Myocyte (in vitro differentiated cells): ENCODE measurements at places on chromosomes 7 and 10. TPM values are rescaled to one million over a fixed set of nuclear protein-coding genes. Genes with fewer than 3 reads are reported as not detected.

Gene RBM20
- total RNA-seq = 2.6 and 3.0 TPM in 2 replicates

GRCh38 chr7:52120912-52121311, 804.3 kb upstream of the COBL start:
- no peak for DNase-seq

- DNase-seq = no peak
Observed at GRCh38 chr7:26337232-26337865, 45.7 kb downstream of the SNX10 start.

GRCh38 chr10:121683366-121683765, 85.1 kb upstream of the FGFR2 start:
- no peak for DNase-seq

GRCh38 chr7:73828107-73828803, 2.5 kb upstream of the CLDN4 start:
- DNase-seq = peak; percentile 39

DNA sequence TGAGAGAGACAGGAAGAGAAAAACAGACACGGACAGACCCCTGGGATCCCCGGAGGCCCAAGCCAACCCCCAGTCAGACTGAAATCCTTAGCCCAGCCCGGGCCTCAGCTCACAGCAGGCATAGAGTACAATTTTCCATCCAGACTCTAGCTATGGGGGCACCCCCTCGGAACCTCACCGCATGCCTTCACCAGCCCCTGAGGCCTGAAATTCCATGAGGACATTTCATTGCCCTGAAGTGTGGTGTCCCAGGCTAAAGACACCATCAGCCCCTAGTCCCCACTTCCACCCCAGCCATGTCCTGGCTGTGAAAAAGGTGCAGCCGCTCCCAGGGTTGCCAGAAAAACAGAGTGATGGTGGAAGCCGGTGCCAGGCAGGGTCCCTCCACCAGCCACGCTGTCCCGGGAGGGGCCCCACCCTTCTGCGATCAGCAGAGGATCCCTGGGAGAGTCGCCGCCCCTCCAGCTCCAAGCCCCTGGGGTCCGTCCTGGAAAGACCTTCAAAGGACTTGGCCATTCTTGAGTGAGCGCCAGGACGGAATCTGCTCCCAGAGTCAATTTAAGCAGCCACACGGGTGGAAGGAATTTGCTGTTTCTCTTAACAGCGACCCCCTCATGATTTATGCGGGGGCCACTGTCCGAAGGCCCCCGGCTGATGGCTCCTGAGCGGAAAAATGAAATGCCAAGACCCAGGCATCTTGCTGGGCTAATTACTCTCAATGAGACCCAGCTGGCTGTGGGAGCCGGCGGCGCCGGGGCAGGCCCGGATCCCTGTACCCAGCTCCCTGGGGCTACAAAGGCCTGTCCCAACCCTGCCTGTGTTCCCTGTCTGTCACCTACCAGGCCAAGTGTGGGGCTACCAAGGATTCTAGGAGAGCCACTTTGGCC, 23.2 kb downstream of the MYL10 start:
- DNase-seq = no peak

DNA sequence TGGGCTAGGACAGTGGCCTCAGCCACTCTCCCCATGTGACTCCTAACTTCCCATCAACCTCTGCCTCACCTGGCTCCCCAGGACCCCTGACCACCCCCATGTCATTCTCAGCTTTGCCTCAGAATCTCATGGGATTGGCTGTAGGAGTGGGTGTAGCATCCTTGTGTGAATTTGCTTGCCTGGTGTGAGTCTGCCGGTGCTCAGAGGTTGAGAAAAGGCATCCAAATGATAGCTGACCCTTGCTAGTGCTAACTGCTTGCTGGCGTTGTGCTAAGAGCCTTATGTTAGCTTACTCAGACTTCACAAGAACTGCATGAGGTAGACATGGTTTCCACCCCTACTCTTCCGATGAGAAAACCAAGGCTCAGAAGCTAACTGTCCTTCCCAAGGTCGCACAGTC, 74.2 kb downstream of the COL13A1 start:
- DNase-seq = no peak

- no peak for DNase-seq
Observed at GRCh38 chr7:27850531-27850930, 110.6 kb downstream of the TAX1BP1 start.

DNA sequence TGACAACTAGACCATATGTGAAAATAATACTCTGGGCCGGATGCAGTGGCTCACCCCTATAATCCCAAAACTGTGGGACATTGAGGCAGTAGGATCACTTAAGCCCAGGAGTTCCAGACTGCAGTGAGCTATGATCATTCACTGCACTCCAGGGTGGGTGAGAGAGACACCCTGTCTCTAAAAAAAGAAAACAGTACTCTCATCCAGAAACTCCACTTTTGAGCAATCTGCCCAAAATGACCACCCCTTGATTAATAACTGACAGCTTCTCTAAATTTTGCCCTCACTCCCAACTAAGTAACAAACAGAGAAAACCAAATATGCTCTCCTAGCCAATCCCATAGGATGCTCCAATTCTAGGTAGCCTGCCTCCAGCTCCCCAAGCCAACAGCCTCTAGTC, 62.5 kb upstream of the AKR1E2 start:
- DNase-seq = no peak

DNA sequence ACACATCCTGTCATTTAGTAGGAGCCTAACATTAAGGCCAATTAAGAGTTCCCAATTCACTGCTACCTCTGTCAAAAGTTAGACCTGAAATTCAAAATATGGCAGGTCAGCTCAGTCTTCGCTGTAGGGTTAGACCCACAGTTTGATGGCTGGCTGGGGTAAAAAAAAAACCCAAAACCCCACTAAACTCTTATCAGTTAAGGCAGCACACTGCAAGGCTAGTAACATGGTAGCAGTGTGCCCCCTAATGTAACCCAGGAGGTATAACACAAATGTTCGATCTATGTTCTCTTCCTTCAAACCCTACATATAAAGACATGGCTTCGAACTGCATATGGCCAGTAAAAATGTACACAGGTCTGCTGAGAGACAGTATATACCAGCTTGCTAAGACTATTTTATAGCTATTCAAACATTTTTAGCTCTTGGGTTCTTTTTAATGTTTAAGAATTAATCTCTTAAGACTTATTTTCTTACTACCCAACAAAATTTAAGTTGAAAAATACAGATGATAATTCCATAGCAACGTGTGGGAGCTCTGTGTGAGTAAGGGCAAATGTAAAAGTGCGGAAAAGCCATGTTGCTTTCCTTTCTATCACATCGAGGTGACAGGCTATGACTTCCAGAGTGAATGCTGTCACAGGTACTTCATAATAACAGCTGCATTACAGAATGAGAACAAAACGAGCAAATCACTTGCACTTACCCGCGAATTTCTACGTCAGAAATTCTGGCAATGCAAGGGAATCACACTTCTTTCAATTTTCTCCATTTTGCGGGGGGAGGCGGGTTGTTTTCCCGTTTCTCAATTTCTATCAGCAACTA, 168.4 kb upstream of the IMMP2L start:
- DNase-seq = peak; percentile 49

Gene ACSM6
- not detected in 2 replicates for total RNA-seq

Gene ADAM22
- 0.10 and 0.27 TPM in 2 replicates for total RNA-seq

Gene MPP7
- 3.6 and 5.6 TPM in 2 replicates for total RNA-seq

- no peak for DNase-seq
Observed at GRCh38 chr7:125966278-125967048, 1036.8 kb upstream of the POT1 start.

DNA sequence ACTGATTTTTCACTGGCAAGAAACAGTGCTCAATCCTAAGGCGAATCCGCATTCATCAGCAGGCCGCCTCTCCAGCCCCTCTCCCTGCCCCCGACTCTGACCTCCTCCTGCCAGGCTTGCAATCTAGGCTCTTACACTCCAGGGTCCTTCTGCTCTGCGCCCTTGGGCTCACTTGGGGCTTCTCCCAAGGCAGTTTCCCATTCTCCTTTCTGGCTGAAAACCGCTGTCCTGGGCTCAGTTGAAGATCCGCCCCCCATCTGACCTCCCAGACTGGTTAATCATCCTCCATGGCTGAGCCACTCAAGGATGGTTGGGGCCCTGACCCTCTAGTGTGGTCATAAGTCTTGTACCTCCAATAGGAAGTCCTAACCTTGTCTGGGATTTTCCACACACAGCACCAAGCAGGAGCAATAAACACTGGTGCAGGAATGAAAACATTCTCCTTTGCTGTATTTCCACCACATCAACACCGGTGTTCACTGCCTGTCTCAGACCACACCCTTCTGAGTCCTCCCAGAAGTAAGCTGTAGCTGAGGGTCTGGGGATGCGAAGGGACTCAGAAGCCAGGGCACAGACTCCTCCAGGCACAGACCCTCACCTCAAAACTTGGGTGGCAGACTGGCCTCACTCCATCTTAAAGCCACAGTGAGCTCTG, 42.4 kb downstream of the TNS3 start:
- no peak for DNase-seq

DNA sequence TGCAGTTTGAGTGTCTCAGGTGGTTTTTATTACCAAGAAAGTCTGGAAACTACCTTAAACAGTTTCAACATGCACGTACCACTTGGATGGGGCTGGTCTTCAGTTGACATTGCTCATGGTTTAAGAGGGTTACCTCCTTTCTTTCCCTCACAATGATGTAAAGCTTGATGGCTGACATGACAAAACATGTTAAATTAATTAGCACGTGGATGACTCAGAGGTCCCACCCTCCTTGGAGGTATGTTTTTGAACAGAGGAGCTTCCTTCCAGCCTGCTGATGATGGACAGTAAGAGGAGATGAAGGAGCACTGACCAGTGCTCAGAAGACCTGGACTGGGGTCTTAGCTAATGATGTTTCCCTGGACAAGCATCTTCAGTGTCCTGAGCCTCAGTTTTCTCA, 322.3 kb upstream of the PODXL start:
- no peak for DNase-seq

DNA sequence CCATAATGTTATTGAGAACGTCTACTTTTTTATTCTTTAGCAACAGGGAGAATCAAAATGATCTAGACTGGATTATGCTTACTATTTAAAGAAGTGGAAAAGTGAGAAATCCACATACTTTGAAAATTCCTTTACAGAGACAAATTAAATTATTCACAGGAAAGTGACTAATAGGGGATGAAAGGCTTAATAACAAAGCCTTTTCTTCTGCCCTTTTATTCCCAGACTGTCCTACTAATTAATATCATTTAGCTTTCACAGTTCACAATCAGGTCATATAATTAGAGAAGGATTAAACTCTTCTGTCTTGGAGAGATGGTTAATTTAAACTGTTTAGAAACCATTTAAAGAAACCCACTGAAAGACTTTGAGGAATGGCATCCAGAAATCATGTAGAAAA, 58.8 kb downstream of the ARL4A start:
- no peak for DNase-seq

GRCh38 chr10:112446055-112446854, 459 bp downstream of the ZDHHC6 start:
- peak; percentile 6 for DNase-seq

Gene TNKS2
- 23.3 and 24.2 TPM in 2 replicates for total RNA-seq

GRCh38 chr10:21980691-21981090, 22.8 kb downstream of the DNAJC1 start:
- no peak for DNase-seq

DNA sequence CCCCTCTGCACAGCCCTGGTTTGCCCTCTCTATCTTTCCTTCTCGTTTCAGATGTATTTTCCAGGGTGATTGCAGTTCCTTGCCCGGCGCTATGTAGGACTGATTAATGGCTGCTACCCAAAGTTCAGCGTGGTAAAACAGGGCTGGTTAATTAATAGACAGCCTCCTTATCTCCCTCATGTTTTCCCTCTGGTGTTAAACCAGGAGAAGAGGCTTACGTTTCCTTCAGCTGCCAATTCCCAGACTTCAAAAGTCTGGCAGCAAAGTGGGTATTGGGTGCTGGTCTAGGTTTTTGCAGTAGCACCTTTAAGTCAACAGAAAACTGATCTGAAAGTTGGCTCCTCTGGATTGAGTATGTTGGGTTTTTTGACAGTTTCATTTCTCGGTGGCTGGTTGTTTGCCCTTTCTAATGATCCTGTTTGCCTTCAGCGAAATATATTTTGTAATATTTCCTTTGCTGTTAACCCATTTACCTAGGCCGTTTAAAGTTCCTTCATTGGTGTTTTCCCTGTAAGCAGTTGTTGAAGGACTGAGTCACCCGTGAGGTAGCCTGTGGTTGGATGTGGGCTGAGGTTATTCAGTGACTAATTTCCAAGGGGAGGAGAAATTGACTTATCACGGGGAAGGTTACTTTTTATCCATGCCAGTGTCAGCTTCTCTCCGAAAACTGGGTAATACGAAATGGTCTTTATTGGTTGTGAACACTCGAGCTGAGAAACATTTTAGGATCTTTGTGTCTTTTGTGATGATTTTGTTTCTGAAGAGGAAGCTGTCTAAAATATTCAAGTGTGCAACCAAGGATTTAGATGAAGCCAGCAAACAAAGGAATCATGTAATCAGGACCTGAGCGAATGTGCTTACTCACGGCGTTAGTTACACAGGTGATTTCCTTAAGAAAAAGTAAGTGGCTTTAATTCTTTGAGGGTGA, 257.2 kb downstream of the KIAA1217 start:
- peak; percentile 91 for DNase-seq

GRCh38 chr10:68895041-68895440, 6.1 kb upstream of the DDX50 start:
- DNase-seq = no peak
